ENCODE measurements at places on chromosomes 13 and 19.

- peaks cover 84% of the 10 kb centered on the region for H3K36me3 ChIP-seq
- no peaks in the 10 kb centered on the region for H3K27me3 ChIP-seq
These were observed 7.2 kb downstream of the HNRNPL start for GRCh38 chr19:38842439-38843174.

- no peaks in the 10 kb centered on the region for H3K27me3 ChIP-seq
- H3K4me3 ChIP-seq, result no peak overlapping the region
- H3K27ac ChIP-seq, result peak overlapping the region; percentile 50
- peaks cover 27% of the 10 kb centered on the region for H3K4me1 ChIP-seq
- no peaks in the 10 kb centered on the region for H3K36me3 ChIP-seq
These were observed 13.4 kb upstream of the C19orf33 start for GRCh38 chr19:38290631-38291147.

DNA sequence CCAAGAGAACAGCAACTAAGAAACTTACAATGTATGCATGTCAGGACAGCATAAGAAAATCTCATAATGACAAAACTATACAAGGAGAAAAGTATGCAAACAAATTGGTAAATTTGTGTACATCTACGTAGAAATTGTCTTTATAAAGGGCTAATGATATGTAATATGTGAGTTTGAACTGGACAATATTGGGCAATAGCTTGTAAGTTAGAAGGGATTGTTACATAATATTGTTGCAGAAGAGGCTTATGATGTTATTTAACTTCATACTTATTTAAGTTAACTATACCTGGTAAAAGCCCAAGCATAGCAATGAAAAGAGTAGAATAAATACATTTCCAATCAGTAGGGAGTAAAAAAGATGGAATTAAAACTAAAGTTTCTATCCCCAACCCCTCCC lies 134.0 kb downstream of the MAB21L1 start:
- DNase-seq, result no peak

- H3K27me3 ChIP-seq, result peaks cover 2% of the 10 kb centered on the region
- H3K27ac ChIP-seq, result no peak overlapping the region
- DNase-seq, result no peak
- H3K36me3 ChIP-seq, result no peaks in the 10 kb centered on the region
- no peak overlapping the region for H3K4me3 ChIP-seq
These were observed 6.7 kb downstream of the ZBTB32 start for GRCh38 chr19:35710784-35711723.

DNA sequence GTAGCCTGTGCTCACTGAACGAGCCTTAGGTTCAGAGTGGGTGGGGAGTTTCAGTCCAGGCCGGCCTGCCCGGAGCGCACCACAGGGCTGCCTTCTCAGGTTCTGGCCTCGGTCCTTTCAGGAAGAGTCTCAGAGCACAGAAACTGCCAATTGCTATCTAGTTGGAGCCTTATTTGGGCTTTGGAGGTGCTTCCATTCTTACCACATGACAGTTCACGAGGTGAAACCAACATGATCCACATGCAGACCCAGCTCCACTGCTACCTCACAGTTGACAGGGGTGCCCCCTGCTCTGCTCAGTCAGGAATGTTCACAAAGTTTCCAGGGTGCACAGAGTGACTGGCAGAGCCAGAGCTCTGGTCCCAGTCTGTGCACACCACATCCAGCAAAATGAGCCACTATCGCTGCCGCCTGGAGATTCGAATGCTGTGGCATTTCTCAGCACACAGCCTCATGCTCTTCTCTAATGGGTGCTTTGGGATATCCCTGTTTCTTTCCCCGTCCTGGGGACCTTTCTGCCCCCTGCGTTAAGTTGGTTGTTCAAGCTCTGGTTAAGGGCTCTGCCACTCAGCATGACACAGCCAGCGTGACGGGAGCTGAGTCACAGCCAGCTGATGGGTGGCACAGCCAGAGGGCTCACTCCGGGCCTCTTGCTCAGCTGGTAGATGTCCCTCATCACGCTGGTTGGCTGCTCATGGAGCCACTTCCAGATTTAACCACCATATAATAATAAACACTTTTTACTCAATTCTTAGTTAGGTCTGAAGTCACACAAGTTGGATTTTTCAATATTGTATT lies 7.5 kb upstream of the SACS start:
- no peaks in the 10 kb centered on the region for H3K36me3 ChIP-seq
- peaks cover 7% of the 10 kb centered on the region for H3K4me1 ChIP-seq
- no peak overlapping the region for H3K27ac ChIP-seq
- no peaks in the 10 kb centered on the region for H3K27me3 ChIP-seq
- DNase-seq, result no peak
- H3K4me3 ChIP-seq, result no peak overlapping the region

DNA sequence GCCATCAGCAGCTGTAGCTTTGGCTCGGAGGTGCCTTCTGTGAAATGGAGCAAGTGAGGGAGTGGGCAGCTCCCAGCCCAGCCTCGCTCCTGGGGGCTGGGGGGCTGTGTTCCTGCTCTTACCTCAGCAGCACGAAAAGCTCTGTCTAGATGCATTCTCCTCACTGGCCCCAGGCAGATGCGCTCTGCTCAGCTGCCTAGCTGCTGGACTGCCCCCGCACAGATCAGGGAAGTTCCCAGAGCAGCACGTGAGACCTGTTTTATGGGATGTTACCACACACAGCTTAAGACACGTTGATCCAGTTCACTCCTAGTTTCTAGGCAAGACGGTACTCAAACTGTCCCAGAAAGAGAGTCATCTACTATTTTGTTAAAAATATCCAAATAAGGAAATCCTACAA lies 13.6 kb downstream of the LCP1 start:
- peaks cover 8% of the 10 kb centered on the region for H3K4me1 ChIP-seq
- no peak overlapping the region for H3K27ac ChIP-seq
- no peaks in the 10 kb centered on the region for H3K36me3 ChIP-seq
- H3K4me3 ChIP-seq, result no peak overlapping the region
- no peaks in the 10 kb centered on the region for H3K27me3 ChIP-seq

DNA sequence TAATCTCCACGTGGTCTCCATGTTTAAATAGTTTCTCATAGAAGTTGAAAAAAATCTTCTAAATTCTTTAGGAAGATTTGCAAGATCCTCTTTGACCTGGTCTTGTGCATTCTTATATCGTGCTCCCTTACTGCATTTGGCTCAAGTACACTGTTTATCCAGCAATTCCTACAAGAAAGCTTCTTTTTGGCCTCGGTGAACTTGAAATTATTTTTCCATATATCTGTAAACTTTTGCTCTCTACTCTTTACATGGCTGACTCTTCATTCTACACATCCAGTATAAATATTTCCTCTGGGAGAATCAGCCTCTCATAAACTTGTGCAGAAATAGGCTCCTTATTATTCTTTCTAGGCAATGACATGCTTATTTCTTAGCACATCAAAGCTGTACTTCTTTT lies 1457.9 kb upstream of the PRR20A start:
- no peak overlapping the region for H3K4me3 ChIP-seq
- H3K27me3 ChIP-seq, result no peaks in the 10 kb centered on the region
- H3K27ac ChIP-seq, result no peak overlapping the region
- DNase-seq, result no peak

- peak; percentile 16 for DNase-seq
- H3K27me3 ChIP-seq, result no peaks in the 10 kb centered on the region
- no peaks in the 10 kb centered on the region for H3K4me1 ChIP-seq
- H3K4me3 ChIP-seq, result peak overlapping the region; percentile 34
These were observed 21.7 kb downstream of the ZNF613 start for GRCh38 chr19:51948975-51949374.

- no peaks in the 10 kb centered on the region for H3K27me3 ChIP-seq
- H3K4me1 ChIP-seq, result no peaks in the 10 kb centered on the region
- H3K4me3 ChIP-seq, result no peak overlapping the region
These were observed 97.4 kb upstream of the AKAP11 start for GRCh38 chr13:42174344-42175162.

DNA sequence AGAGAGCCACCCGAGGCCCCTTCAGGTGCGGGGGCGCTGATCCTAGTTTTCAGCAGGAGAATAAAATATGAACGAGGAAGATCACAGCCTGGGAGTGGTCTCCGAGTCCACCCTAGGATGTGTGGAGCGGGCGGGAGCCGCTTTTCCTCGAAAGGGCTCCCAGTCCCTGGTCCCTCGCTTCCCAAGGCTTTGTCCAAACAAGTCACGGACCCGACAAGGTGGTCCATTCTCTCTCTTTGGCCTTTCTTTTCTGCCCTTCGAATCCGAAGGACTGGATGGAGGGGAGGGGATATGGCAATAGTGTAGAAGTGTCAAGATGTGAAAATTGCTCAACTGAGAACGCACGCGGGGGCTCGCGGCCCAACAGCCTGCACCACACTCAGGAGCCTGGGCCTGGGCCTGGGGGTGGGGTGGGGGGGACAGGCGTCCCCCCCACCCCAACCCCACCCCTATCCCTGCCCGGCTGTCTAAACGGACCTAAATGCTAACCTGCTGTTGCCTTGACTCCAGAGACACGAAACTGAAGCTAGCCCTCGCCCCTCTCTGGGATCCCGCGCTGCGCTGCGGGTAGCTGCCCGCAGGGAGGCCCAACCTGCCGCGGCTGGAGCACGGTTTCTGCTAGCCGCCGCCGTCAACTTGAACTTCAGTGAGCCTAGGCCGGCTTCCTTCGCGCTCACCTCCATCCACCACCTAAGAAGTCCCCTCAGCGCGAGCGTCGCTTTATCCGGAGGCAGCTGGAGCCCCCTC lies 7.1 kb downstream of the ZIC2 start:
- peaks cover 9% of the 10 kb centered on the region for H3K4me1 ChIP-seq
- DNase-seq, result no peak
- peaks cover 45% of the 10 kb centered on the region for H3K27me3 ChIP-seq
- no peak overlapping the region for H3K4me3 ChIP-seq

DNA sequence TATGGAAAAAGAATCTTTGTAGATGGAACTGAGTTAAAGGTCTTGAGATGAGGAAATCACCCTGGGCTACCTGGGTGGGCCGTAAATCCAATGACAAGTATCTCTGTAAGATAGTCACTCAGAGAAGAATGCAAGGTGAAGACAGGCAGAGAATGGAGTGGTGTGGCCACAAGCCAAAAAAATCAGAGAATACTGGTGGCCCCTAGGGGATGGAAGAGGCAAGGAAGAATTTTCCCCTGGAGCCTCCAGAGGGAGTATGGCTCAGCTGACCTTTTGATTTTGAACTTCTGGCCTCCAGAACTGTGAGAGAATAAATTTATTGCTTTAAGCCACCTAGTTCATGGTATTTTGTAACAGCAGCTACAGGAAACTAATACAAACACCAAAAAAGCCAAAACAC lies 32.7 kb upstream of the CSNK1A1L start:
- peak overlapping the region; percentile 18 for H3K27ac ChIP-seq
- no peak for DNase-seq
- no peak overlapping the region for H3K4me3 ChIP-seq
